ENCODE measurements at places on chromosomes 5 and 9.

GRCh38 chr5:124658867-124659557 is 87.4 kb downstream of the ZNF608 start:
- DNase-seq, result no peak

DNA sequence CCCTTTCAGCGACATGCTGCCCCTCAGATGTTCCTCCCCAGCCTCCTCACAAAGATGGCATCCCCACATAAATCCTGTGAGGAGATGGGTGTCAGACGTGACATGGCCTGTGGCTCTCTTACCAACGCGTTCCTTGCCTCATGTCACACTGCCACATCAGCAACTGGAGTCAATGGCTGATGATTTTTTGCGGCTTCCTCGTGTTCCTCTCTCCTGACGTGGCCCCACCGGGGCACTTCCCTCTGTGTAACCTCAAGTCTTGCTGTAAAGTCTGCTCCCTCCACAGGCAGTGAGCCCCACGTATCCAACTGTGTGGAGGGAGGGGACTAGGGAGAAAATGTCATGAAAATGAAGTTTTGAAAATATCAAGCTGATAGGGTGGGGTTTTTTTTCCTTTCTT is 53.2 kb upstream of the SHISAL2B start:
- no peak for DNase-seq

GRCh38 chr5:59020611-59021285 is 437.9 kb downstream of the RAB3C start:
- DNase-seq, result no peak

- DNase-seq, result no peak
Observed at GRCh38 chr5:88770276-88771257, 112.4 kb downstream of the MEF2C start.

GRCh38 chr9:128819716-128820664 is 1.7 kb downstream of the ENDOG start:
- no peak for DNase-seq

DNA sequence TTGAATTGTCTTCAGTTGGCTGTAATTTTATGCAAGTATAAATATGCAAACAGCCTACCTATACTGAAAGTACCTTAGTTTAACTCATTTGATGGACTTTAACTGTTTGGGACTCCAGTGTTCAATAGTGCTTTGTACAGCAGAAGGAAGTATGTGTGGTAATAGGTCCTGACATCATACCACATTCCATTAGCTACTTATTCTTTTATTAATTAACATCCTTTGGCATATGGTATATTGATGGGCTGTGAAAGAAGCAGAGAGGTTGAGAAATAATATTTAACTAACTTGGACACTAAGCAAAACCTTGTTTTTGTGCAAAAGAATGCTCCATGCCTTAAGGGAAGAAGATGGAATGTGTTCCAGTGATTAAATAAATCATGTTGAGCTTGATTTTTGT is 97.6 kb upstream of the SEMA6A start:
- no peak for DNase-seq

DNA sequence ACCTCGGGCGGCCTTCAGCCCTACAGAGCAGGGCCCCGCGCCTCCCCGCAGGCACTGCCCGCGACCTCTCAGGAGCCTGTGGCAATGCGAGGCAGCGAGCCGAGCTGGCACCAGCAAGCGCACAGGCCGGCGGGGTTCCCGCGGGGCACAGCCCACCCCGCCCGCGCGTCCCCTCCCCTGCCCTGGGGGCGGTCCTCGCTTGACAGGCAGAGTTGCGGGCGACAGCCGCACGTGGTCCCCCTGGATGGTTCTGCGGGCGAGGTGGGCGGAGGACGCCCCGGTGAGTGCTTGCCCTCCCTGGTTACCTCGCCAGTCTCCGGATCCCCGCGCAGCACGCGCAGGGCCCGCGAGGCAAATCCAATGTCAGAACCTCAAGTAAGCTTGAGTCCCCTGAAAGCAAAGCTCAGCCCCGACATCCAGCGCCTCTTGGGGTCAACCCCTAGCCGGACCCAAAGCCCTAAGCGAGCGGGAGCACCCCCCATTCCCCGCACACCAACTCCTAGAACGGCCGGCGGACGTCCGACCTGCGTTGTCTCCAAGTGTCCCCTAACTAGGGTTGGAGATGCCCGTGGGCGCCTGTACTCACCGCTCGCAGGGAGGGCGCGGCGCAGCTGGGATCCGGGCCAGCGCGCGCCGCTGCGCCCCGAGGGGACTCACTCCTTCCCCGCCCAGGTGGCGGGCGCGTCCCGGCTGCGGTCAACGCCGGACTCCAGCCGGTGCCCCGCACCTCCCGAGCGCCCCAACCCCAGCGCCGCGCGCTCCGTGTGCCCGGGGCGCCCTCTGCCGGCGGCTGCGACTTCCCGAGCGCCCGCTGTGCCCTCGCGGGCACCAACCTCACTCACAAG is at the start of gene DRD1:
DRD1 (minus strand) TSS at position 123 of the 845 bp plus-strand sequence. CDS start 1,083 bp downstream, outside the sequence.
- no peak for DNase-seq

- peak; percentile 19 for DNase-seq
Observed at GRCh38 chr5:134026521-134027287, 21.9 kb upstream of the VDAC1 start.

DNA sequence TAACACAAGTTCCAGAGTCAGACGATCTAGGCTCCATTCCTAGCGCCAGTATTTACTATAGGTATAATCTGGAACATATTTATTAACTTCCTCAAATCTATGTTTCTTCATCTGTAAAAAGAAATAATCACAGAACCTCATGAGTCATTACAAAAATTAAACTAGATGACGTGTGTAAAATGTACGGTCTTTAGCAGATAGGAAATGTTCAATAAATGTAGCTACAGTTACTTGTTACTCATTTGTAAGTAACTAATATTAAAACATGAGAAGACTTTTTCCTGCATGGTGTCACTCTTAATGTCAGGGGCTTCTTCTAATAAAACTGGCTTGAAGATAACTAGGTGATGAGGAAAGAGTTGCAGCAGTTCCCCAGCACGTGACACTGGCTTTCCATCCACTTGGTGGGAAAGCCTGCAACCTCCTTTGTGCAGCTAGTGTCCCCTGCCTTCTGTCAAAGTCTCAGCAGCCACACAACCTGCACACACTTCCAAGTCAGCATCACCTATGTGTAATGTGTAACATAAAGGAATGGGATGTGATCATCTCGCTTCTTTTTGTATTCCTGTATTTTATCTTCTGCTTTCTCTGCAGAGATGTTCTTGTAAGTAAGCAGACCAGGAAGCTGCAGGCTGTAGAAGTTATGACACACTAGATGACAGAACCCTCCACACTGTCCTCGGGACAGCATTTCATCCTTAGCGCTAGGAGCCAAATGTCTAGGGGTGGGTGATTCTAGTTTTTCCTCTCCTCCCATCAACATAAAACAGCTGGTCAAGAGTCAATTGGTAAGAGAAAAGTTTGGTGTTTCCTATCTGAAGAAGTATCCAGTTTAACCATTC is 1.8 kb upstream of the JAKMIP2 start:
- DNase-seq, result no peak

- no peak for DNase-seq
Observed at GRCh38 chr5:171721464-171721863, 64.2 kb upstream of the SMIM23 start.

DNA sequence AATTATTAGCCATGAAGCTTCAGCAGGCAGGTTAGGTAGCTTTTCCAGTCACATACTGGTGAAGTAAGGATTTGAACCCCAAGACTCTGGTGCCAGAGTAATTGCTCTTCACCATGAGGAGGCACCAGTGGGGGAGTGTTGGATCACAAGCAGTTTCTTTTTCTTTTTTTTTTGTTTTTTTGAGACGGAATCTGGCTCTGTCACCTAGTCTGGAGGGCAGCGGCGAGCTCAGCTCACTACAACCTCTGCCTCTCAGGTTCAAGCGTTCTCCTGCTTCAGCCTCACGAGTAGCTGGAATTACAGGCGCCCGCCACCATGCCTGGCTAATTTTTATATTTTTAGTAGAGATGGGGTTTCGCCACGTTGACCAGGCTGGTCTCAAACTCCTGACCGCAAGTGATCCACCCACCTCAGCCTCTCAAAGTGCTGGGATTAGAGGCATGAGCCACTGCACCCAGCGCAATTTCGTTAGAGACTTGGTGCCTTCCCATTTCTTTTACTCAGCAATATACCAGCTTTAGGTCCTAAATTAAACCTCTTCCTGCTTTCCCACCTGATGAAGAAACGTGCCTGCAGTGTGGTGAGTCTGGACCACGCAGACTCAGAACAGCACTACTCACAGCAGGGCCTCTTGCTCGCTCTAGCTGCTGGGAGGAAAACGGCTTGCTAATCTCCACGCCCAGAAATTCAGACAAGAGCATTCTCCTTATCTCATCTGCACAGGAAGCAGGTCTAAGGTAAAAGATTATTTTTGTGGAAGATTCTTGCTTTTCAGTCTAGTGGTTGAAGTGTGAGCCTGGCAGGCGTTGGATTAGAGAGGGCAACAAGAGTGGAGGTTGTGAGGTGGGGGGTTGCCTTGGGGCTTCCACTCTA is at the start of gene S100Z:
S100Z (plus strand) TSS at position 596 of the 873 bp plus-strand sequence. CDS start 25,346 bp downstream, outside the sequence.
- DNase-seq, result no peak

- DNase-seq, result no peak
Observed at GRCh38 chr9:81690251-81690851, 1.0 kb upstream of the TLE1 start.

GRCh38 chr9:33202552-33203201 is 35.5 kb upstream of the B4GALT1 start:
- DNase-seq, result no peak

DNA sequence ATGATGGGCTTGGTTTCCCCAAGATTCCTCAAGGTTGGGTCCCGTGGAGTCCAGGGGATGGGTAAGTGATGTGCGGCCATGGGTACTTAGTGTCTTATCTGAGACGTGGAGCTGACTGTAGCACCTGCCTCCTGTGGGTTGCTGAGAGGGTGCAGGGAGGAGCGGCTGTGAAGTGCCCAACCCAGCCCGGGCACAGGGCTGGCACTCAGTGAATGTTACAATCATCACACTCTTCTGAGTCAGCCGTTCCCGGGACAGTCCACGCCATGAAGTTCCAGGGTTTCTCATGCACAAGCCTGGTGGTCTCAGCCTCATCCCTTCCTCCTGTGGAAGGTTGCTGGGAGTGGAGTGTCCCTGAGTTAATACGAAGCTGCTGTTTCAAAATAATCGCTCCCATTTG is 29.1 kb downstream of the NTNG2 start:
- no peak for DNase-seq

GRCh38 chr5:78659714-78660113 is 11.1 kb upstream of the LHFPL2 start:
- DNase-seq, result no peak

GRCh38 chr5:176902102-176902814 is 3.1 kb upstream of the HK3 start:
- no peak for DNase-seq

GRCh38 chr9:132631685-132632084 is 38.1 kb downstream of the DDX31 start:
- DNase-seq, result no peak

DNA sequence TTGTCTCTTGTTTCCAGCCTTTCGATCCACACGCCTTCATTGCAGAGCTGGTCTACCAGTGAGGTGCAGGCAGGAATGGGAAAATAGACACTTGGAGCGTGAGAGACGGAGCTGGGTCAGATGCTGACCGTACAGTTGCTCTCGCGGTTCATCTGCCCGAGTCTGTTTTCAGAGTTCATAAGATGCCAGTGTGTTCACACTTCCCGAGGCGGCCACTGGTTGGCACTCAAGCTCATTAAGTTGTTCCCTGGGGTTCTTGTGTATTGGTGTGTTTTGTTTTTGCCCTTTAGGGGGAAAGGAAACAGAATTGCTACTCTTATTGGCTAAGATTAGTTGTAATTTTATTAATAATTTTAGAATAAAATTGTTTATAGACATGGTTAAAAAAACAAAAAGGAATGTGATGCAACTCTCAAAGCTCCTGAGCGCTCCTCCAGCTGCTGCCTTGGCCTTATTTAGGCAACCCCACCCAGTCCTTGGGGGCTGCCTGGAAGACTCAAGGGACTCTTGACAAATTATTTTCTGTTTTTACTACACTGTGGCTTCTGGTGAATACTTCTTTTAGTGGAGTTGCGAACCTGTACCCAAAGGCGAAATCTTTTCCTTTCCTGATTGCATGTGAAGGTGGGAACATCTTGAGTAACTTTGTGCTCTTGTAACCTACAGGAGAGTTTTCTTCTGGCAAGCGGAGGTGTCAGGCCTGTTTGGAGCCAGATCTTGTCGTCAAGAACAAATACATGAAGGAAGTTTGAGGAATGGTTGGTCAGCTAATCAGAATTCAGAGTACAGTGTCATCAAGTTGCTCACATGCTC is 146.1 kb downstream of the MAST4 start:
- no peak for DNase-seq

DNA sequence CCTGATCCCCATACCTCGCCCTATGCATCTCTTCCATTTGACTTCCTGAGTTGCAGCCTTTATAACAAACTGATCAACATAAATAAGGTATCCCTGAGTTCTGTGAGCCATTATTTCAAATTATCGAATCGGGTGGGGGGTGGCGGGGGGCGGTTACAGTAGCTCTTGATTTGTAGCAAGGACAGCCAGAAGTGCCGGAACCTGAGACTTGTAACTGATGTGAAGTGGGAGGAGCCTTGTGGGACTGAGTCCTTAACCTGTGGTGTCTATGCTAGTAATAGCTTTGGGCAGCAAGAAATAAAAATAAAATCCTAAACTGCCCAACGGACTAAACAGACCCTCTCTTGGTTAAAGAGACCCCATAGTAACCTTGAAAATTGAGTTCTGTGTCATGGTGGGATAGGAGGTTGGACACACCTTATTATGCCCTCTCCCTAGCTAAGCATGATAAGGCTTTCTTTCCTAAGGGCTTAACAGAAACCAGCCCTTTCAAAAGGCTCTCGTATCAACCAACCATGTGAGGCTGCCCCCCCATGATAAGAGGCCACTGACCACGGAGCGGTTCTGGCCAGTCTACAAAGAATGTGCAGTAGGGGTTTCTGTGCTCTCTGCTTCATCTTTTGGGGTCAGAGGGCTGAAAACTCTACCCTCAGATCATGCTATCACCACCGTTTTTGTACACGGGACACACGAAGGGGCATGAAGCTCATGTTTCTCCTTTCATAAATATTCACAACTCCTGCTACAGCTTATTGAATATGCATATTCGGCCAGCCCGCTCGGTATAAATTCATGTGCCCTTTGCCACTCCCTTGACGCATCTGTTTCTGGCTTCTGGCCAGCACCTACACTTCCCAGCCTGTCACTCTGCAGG is 39.5 kb upstream of the IQGAP2 start:
- no peak for DNase-seq

- no peak for DNase-seq
Observed at GRCh38 chr5:78336698-78337097, 23.7 kb upstream of the SCAMP1 start.

- DNase-seq, result no peak
Observed at GRCh38 chr9:81069923-81070322, 619.4 kb downstream of the TLE1 start.

DNA sequence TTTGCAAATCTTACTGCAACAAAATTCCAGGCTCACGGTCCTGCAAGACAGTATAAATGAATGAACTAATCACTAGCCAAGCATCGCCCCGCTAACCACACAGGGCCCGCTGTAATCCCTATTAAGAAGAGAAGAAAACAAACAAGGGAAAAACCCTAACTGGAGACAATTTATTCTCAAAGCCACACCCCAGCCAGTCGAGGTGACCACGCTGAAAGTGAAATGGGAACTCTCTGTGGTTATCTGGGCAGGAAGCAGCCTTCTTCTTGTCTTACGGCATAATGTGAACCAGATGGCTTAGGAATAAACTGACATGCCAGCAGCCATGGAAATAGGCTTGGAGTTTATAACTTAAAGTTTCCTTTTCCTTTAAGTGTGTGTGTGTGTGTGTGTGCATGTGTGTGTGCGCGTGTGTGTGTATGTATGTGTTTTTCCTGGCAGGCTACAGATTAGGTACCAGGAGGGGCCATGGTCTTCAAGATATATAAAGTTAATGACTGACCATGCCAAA is 120.2 kb downstream of the SEMA6A start:
- peak; percentile 83 for DNase-seq

Measured in AG09319 (cell line).